ENCODE measurements at places on chromosomes 16 and 17. TPM values are rescaled to one million over a fixed set of nuclear protein-coding genes. Genes with fewer than 3 reads are reported as not detected.

Gene OTOP2
- total RNA-seq = not detected

Gene KRT40
- total RNA-seq = not detected

Gene TP53TG3F
- not detected for total RNA-seq

Gene CCL7
- total RNA-seq = 2.5 TPM

Gene PNMT
- not detected for total RNA-seq

Gene CDH5
- 23.2 TPM for total RNA-seq

Gene KRTAP4-6
- not detected for total RNA-seq

Gene ORMDL3
- total RNA-seq = 58.5 TPM

Gene GNG13
- not detected for total RNA-seq

Gene MARCHF10
- under 0.01 TPM for total RNA-seq

Gene HOXB1
- not detected for total RNA-seq

Gene EVPL
- total RNA-seq = under 0.01 TPM

Gene GTF3C1
- 56.7 TPM for total RNA-seq

Gene PIK3R5
- under 0.01 TPM for total RNA-seq

Gene WNT9B
- not detected for total RNA-seq

Gene SMPD3
- 0.19 TPM for total RNA-seq

Gene TP53TG3D
- 0.38 TPM for total RNA-seq

Gene MPP2
- total RNA-seq = 2.9 TPM

Gene KRT23
- total RNA-seq = not detected

Gene ZC3H18
- total RNA-seq = 22.6 TPM
